Dermis blood vessel endothelial cell (primary cell): ENCODE measurements at places on chromosomes 13 and 19.

DNA sequence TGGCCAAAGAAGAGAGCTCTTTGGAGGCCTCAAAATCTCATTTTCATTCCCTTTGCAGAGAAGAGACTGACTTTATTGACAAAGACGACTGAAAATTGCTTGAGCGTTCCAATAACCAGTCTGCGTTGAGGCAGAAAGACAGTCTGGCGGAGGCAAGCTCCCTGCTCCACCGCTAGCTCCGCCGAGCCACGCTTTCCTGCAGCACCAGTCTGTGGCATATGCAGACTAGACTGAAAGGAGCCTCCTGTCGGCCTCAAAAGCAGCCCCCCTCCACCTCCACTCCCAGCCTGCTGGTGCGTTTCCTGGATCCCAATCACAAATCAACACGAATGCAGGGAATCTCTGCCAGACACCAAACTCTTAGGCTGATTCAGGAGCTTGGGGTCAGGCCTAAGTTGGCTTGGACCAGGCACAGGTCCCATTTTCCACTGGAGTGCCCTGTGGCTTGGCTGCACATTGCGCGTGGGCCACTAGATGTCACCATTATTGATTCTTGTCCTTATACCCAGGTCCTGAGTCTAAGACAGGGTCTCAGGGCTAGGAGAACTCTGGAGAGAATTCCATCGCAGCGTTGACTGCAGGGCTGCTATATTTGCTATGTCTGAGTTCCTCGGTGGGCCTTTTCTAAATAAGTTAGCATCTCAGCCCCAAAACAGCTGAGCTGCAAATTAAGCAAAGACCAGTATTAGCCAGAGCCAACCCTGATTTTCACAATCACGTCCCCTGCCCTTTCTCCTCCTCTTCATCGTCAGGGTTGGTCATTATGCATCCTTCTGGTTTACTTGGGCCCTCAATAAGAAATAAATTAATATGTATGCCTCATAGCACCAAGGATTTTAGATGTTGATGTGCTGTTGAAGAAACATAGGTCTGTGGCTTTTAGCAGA, 5.2 kb upstream of the ZNF507 start:
- peak; percentile 74 for DNase-seq

GRCh38 chr19:17686592-17687024, 1.5 kb downstream of the UNC13A start:
- peak; percentile 19 for DNase-seq

GRCh38 chr13:25859528-25859927, 192.3 kb downstream of the SHISA2 start:
- DNase-seq: no peak

DNA sequence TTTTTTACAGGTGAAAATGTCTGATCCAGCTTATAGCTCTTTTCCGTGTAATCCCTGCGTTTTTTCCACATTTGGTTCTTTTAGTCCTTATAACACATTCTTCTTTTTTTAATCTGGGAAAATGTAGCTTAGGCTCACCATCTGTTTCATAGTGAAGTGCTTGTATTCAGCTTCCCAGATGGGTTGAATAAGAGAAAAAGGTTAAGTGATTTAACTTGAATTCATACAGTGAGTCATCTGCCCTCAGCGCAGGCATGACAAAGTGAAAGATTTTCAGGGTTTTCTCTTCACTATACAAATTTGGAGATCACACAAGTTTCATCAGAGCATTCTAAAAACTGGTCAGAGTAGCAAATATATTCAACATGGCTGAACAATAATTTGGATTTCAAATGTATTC, 224.8 kb downstream of the SPRY2 start:
- peak; percentile 12 for DNase-seq

GRCh38 chr19:13864046-13864666, 12.8 kb upstream of the NANOS3 start:
- no peak for DNase-seq

GRCh38 chr13:36366031-36366430, 19.8 kb upstream of the SPART start:
- no peak for DNase-seq

DNA sequence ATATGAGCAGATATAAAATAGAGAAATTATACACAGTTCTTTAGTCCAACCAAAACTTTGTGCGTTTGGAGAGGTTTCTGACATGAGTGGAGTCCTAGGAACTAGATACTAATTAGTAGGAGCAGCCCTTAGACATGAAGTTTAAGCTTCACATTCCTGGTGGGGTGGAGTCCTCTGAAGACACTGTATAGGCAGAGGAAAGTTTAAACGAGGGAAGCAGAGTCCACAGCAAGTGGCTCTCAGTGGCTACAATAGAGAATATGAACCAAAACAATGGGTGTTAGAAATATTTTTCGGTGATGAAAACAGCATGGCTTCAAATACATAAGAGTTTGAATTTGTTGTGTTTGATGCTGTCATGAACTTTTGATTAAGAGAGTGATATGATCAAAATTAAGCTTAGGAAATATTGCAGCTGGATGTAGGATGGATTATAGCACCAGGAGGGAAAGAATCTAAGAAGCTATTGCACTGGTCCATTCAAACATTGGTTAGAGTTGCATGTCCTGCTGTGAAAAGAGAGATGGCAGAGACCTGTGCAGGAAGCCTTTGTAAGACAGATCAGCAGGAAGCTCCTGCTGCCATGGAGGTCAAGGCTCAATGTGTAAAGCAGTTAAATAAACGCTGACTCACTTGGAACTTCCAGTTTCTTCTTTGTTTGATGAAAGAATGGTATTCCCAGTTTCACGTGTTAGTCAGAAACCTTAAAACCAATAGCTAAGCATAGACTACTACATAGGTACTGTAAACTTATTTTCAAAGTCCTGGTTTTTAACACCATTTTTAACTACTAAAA, 175.2 kb downstream of the TDRD3 start:
- peak; percentile 85 for DNase-seq

DNA sequence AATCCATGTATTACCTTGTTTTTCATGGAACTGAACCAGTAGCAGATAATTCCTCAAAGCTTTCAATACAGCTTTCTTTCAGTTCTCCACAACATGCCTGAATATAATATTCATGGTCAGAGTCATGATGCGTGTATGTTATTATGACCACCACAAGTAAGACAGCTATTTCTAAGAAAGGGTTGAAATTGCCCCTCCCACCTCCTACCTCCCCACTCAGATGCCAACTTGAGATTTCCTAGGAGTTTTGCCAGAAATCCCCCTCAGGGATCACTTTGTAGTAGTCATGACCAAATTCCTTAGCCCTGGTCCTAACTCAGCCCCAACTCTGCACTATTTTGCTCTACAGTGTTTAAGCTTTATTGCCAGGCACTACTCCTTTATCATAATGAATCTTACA, 69.9 kb upstream of the RAP2A start:
- no peak for DNase-seq
